Fibroblast of skin of scalp (primary cell): ENCODE measurements at places on chromosomes 6 and 20.

- DNase-seq = peak; percentile 20
Measured at GRCh38 chr6:49556429-49556837, 6.0 kb downstream of the C6orf141 start.

- DNase-seq = no peak
Measured at GRCh38 chr20:63606686-63607085, 20.2 kb downstream of the GMEB2 start.

DNA sequence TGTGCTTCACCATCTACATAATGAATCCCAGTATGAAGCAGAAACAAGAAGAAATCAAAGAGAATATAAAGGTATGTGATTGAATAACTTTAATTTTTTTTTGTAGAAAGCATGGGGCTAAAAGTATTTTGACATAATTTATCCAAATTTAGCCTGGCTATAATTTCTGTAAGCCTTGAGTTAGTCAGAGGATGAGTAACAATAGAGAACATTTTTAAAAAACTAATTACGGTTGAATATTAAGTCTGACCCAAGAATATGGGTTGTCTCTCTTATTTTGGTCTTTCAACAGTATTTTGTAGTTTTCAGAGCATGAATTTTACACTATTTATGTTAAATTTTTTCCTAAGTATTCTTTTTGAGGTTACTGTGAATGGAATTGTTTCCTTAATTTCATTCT lies 2.5 kb downstream of the GMNN start:
- DNase-seq = no peak

GRCh38 chr6:82017773-82018172 lies 229.8 kb downstream of the IBTK start:
- DNase-seq = no peak

DNA sequence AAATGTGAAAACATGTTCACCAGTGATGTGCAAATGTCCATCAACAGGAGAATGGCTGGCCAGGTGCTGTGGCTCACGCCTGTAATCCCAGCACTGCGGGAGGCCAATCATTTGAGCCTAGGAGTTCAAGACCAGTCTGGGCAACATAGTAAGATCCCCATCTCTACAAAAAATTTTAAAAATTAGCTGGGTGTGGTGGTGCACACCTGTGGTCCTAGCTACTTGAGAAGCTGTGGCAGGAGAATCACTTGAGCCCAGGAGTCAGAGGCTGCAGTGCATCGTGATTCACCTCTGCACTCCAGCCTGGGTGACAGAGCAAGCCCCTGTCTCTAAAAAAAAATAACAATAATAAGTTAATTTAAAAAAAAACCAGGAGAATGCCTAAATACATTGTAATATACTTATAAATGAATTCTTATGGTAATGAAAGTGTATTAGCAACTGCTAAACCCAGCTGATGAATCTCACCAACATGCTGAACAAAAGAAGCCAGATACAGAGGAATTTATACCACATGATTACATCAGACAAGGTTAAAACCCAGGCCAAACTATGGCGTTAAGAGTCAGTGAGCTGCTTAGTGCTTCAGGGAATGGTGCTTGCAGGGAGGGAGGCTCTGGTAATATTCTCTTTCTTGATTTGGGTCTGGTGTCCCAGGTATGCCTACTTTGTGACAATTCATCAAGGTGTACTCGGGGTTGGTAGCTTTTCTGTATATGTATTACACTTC lies 36.4 kb downstream of the RPP40 start:
- peak; percentile 13 for DNase-seq

DNA sequence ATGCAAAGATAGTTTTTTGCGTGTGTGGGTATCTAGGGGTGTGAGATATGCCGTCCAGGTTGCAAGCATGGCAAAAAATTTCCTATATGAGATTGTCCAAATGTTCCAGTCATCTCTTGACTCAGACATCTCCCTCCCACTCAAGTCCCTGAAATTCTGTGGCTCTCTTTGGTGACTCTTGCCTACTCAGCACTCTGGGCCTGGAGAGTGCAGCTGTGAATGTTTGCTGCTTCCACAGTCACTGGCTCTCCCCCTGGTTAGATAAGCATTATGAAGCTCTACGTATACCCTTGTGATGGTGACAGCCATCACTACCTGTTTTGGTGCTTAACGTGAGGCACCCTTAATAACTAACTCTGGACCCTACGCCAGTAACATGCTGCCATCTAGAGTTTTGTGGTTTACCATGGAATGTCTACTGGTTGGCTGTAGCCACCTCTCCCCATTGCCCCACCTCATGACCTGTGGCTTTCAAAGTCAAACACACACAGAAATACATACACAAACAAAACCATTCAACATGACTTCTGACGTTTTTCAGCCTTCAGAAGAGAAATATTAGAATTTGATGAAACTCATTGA lies 621.9 kb upstream of the CITED2 start:
- DNase-seq = peak; percentile 42

GRCh38 chr6:105626295-105627158 lies 223.6 kb upstream of the PREP start:
- no peak for DNase-seq

- DNase-seq = no peak
Measured at GRCh38 chr20:14861028-14861699, 523.8 kb upstream of the FLRT3 start.

DNA sequence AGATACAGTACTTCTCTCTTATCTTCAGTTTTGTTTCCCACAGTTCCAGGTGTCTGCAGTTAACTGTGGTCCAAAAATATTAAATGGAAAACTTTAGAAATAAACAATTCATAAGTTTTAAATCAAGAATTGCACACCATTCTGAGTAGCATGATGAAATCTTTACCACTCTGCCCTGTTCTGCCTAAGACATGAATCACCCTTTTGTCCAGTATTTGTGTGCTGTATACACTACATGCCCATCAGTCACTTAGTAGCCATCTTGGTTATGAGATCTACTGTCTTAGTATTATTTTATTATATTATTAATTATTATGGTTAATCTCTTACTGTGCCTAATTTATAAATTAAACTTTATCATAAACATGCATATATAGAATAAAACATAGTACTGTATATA lies 279.0 kb downstream of the OGFRL1 start:
- DNase-seq = no peak

GRCh38 chr6:149054559-149055194 lies 262.8 kb upstream of the TAB2 start:
- no peak for DNase-seq

GRCh38 chr6:951399-952181 lies 258.7 kb upstream of the EXOC2 start:
- no peak for DNase-seq

- DNase-seq = no peak
Measured at GRCh38 chr6:141316236-141316635, 816.5 kb upstream of the GJE1 start.

DNA sequence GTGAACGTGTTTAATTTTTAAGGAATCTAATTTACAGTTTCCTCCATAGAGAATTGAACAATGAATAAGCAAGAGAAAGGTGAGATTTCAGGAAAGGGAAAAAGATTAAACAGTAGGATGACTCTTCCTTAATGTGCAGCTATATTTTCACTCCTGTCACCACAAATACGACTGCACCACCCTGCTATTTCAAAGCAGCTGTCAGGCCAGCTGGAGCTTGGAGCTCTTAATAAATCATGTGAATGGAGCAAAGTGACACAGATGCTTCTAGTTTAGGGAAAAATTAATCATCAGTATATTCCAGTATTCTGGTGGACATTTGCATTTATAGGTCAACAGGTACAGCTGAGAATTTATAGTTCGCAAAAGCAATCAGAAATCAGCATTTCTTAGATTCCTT lies 56.5 kb upstream of the PKIB start:
- DNase-seq = no peak

GRCh38 chr20:42295592-42295991 lies 677.4 kb upstream of the CHD6 start:
- DNase-seq = no peak

DNA sequence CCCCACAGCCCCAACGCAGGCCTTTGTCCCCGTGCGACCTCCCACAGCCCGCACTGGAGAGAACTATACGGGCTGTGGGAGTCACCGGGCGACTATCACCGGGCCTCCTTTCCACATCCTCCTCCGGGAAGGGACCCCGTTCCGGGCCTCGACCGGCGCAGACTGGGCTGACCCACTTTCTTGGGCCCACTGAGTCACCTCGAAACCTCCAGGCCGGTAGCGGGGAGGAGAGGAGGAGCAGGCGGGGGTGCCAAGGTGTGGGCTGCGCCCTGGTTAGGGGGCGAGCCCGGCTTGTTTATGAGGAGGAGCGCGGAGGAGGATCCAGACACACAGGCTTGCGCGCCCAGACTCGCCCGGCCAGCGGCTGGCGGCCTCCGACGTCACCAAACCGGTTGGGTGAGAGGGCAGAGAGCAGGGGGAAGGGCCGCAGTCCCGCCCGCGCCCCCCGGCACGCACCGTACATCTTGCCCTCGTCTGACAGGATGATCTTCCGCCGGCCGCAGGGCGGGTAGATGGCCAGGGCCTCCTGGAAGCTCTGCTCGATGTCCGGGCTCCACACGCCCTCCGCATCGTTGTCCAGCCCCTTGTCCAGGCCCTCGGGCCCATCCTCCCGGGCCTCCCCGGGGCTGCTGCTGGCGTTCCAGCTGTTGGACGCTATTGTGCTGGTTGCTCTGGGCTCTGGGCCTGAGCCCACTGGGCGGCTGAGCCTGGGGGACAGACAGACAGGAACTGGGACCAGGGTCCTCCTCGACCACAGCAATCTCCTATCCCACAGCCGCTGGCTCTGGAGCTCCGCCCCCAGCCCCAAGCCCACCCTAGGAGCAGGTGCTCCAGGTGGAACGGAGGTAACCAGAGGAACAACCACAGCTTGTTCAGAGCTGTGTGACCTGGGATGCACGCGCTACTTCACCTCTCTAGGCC lies 10.6 kb downstream of the TEAD3 start:
- DNase-seq = no peak

DNA sequence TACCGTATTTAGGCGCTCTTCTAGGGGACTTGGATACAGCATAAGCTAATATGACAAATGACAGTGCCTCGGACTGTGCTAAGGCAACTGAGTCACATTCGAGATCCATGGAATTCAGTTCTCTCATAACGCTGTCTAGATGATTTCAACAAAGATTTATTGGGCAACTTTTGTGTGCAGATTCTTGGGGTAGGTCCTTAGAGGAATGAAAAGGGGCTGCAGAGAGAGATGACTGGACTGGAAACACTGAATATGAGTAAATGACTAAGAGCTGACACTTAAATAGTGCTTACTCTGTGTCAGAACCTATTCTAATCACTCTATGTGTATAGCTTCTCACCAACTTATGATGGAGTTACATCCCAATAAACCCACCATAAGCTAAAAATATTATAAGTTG lies 36.4 kb upstream of the MARCKS start:
- DNase-seq = peak; percentile 12

DNA sequence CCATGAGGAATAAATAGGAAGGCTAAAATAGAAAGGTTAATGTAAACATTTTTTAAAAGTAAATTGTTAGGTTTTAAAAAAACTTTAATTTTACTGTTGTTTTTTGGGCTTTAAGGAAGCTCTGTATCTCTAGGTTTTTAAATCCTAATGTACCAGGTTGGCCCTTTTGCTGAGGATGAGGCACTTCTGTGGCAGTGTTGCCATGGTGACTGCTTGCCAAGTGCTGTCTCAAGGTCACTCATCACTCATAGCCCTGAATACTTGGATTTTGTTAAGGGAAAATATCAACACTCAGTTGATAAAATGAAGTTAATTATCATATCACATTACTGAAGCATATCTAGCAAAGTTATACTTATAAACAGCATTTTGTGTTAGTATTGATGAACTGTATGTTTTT lies 50.2 kb downstream of the NCOA3 start:
- DNase-seq = no peak

DNA sequence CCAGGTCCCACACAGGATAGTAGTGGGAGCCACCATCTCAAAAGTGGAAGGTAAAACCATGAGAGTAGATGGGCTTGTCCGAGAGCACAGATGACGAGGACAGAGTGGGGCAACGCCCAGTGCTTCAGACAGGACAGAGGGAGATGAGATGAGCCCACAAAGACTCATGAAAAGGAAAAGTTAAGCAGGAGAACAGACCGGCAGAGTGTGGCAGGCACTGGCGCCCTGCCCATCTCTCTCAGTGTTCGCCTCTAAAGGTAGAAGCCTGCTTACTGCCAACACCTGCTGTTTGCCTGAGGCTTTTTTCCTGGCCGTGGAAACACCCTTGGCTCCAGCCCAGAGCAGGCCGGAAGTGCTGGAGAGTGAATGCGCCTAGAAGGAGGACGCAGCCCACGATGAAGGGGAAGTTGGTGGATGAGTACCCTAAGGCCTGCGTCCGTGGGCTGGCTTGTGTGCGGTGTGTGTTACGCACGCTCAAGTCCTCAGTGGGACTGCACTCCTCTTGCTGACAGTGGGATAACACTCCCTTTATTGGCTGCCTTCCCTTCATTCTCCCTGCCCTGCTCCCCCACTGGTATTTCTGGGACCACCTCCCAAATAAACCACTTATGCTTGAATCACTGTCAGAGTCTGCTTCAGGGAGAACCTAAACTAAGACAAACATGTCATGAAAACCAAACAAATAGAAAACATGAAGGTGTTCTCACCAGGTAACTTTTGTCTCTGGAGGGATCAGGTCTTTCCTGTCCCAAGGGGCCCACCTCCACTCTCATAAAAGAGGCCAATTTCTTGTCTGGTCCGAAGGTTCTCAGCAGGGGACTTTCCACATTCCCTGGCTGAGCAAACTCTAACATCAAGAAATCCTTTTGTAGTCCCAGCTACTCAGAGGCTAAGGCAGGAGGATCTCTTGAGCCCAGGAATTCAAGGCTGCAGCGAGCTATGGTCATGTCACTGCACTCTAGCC lies 9.1 kb upstream of the FOXP4 start:
- DNase-seq = no peak

DNA sequence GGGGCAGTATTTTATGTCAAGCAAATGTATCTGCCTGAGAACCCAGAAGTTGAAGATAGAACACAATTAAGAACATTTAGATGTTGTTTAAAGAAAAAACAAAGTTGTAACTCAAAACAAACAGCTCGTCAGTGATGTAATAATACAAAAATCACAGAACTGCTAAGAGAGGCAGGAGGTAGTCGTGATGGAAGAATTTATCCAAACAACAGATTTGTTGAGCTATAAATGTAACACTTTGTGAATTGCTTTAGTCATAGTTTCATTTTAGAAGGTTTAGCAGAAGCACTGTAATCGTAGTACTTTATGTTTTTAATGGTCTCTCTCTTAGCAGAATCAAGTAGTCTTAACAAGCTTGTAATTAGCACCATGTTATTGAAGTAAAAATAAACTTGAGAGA lies 73.6 kb downstream of the SCAF8 start:
- DNase-seq = peak; percentile 24
